Fibroblast of lung (primary cell): ENCODE measurements at places on chromosomes 3 and 15. TPM values are rescaled to one million over a fixed set of nuclear protein-coding genes. Genes with fewer than 3 reads are reported as not detected.

Gene FMN1
- total RNA-seq: 27.7 and 43.8 TPM in 2 replicates

DNA sequence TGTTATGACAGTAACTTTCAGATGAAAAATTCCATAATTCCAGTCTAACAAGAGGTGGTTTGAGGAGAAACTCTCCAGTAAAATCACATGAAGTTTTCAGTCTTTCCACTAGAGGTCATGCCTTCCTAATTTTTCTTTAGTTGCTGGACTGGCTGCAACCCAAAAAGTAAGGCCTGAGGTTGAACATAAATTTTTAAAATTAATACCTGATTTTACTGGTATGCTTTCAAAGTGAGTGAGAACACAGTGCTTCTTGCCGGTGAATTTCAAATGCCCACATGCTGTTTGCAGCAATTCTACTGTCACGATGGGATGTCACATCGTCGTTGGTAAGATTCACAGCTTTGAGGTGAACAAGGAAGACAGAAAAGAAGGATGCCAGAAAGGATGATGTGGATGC, 89.0 kb upstream of the FGF12 start:
- H3K27me3 ChIP-seq: no peaks in the 10 kb centered on the region
- no peak overlapping the region for H3K4me3 ChIP-seq
- H3K27ac ChIP-seq: peak overlapping the region; percentile 40
- peaks cover 29% of the 10 kb centered on the region for H3K4me1 ChIP-seq

DNA sequence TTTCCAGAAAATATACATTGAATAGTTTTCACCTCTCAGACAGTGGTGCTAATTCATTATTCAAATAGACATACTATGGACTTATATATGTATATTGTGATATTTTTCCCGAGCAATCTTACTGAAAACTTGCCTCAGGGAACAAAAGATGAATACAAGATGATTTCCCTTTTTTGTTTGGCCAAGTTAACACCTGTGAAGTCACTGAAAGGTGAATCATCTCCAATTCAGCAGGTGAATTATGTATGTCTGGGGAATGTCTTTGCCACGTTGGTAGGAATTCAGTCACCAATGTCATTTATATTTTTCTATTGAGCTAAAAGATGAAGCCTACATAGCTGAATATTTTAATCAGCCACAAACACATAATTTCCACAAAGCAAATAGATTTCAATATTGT, 88.2 kb downstream of the GPR156 start:
- no peak for DNase-seq
- no peak overlapping the region for H3K27ac ChIP-seq
- H3K36me3 ChIP-seq: no peaks in the 10 kb centered on the region
- H3K4me3 ChIP-seq: no peak overlapping the region

GRCh38 chr15:85530079-85530478, 149.7 kb downstream of the AKAP13 start:
- H3K4me1 ChIP-seq: peaks cover 4% of the 10 kb centered on the region
- H3K27me3 ChIP-seq: no peaks in the 10 kb centered on the region
- H3K4me3 ChIP-seq: no peak overlapping the region
- no peak overlapping the region for H3K27ac ChIP-seq

- H3K36me3 ChIP-seq: no peaks in the 10 kb centered on the region
- no peak overlapping the region for H3K27ac ChIP-seq
- no peak overlapping the region for H3K4me3 ChIP-seq
- no peaks in the 10 kb centered on the region for H3K4me1 ChIP-seq
- no peak for DNase-seq
Measured at GRCh38 chr3:6282918-6283317, 578.0 kb upstream of the GRM7 start.

DNA sequence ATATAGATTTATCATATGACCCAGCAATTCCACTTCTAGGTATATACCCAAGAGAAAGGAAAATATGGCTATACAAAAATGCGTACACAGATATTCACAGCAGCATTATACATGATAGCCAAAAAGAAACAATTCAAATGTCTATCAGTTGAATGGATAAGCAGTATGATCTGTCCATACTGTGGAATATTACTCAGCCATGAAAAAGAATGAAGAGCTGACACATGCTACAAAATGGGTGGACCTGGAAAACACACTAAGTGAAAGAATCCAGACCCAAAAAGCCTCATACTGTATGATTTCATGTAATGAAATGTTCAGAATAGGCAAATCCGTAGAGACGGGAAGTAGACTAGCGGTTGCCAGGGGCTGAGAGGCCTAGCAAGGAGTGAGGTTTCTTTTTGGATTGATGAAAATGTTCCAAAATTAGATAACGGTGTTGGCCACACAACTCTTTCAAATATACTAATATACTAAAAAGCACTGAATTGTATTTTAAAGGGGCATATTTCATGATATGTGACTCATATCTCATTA, 33.4 kb downstream of the FGD5 start:
- no peak overlapping the region for H3K4me3 ChIP-seq
- H3K27ac ChIP-seq: no peak overlapping the region
- no peaks in the 10 kb centered on the region for H3K36me3 ChIP-seq
- no peak for DNase-seq
- no peaks in the 10 kb centered on the region for H3K4me1 ChIP-seq
